ENCODE measurements at places on chromosomes 1 and 21.

DNA sequence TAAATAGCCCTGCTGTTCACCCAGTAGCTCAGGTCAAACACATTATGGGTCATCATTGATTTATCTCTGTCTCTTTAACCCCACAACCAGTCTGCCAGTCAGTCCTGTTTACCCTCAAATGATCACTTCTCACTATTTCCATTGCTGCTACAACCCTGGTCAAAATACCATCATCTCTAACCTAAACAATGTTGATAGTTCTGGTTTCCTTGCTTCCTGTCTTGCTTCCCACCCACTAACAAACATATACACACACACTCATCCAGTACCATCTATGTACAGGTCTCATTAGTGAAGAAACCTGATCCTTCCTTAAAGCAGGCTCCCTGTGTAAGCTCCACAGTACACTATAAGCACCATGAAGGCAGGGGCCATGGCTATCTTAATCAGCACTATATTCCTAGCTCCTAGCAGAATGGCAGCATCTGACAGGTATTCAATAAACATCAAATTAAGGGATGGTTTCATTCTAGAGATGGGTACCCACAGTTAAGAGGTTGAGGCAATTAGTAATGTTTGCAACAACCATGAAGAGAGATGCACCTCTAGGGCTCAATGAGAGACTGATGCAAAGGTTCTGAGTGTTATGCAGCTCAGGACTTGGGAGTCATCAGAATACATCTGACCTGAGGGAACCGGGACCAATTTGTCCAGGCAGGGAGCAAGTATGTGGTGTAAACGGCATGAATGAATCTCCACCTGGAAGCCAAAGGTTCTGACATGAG lies 10.0 kb upstream of the TGFBR3 start:
- no peak for DNase-seq

GRCh38 chr1:1391225-1391624 lies 7.9 kb downstream of the CCNL2 start:
- no peak for DNase-seq

DNA sequence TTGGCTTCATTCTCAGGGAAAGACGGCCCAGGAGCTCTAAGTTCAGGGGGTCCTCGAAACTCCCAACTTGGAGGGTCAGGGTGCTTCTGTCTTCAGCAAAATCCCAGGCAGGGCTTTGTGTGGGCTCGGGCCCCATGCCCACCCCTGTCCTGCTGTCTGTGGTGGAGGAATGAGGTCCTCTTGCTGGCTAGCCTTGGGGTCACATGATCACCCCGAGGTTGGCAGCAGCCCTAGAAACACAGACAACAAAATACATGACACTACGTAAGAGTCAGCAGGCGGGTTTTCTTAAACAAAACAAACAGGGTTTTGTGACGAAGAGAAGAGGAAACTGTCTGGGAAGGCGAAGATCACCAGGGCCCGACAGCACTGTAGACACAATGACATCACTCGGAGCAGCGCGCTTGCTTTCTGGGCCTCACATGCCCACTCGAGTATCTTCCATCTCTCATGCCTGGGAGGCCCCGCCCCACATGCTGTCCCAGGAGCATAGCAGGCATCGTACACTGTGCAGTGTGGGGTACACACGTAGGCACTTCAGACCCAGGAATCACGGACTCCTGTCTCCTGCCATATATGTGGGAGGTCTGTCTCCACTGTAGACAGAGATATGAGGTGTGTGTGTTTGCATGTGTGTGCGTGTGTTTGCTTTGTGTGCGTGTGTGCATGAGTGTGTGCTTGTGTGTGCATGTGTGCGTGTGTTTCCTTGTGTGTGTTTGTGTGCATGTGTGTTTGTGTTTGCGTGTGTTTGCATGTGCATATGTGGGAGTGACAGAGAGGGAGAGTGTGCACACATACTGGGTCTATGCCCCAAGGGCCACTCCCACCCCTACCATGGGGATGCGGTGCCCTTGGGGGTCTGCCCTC lies 94.7 kb downstream of the SIK1 start:
- no peak for DNase-seq

DNA sequence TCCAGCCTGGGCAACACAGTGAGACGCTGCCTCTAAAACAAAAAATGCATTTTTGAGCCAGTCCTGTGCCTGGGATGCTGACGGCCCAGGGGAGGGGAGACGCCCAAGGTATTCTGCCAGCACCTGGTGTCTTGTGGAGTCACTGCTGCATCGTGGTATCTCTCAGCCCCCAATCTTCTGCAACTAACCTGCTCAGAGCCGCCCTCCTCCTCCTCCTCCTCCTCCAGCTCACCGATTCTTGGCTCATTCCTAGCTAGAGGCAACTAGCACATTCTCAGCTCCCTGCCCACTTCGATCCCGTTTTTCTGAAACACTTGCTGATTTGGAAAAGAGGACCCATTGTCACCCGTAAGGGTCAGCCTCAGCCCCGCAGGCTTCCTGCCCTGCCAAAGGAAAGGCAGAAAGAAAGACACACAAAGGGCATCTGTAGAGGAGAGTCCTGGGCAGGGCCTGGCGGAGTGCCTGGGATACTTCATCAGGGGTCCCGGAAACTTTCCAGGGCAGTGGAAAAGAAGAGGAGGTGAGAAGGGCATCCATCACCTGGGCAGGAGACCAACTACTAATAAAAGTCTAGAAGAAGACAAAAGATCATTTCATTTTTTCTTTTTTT lies 20.7 kb downstream of the GPR157 start:
- DNase-seq, result no peak

DNA sequence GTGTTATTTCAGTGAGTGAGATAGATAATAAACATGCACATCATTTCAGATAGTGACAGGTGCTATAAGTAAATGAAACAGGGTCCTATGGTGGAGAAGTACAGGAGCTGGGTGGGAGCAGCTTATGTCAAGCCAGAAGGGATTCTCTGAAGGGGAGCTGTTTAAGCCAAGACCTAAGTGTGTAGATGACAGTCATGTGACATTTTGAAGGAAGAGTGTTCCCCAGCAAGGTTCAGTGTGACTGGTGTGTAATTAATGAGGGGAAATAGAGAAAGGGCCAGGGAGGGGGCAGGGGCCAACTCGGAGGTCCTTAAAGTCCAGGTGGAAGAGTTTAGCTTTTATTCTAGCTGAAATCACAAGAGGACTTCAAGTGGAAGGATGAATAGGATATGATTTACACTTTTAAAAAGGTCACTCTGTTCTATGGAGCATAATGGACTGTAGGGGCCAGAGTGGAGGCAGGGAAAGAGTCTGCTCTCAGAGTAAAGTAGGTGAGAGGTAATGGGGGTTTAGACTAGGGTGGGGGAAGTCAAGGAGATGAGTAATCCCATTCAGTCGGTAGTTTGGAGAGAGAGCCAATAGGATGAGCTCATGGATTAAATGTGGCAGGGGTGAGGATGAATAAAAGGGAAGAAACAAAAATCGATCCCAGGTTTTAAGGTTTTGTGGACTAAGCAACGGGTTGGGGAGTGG lies 243.1 kb downstream of the CACNA1E start:
- DNase-seq, result no peak

GRCh38 chr1:107251839-107252238 lies 111.0 kb downstream of the NTNG1 start:
- no peak for DNase-seq

Measured in activated T-cell treated with anti-CD3 and anti-CD28 coated beads for 4 hours (primary cell).